ENCODE measurements at places on chromosomes 11 and 22.

DNA sequence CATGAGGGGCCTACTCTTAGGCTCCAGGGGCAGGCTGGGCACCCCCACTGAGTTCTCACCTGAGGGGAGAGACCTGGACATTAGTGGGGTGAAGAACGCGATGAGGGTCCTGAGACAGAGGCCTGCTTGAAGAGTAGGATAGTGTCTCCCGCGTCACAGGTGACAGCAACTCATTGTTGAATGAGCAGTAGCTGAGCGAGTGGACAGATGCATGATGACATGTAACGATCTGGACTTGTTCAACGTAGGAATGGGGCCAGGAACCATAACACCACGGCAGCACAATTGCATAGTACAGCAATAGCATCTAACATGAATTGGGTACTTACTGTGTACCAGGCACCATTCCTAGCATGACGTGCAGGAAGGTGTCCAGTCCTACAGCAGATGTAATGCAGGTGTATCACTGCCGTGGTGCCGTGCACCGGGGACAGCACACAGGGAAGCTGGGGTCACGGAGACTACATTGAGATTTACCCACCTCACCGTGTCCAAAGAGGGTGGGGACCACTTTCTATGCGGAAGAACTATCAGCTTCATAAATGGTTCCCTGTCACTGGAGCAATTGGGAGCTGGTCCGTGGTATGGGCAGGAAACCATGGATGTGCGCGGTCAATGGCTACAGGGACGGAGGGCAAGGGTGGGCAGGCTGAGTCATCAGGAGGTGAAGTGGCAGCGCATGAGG, 1019.1 kb downstream of the TBC1D22A start:
- no peak for DNase-seq

- no peak for DNase-seq
These were observed 41.9 kb upstream of the KIRREL3 start for GRCh38 chr11:127042445-127042844.

DNA sequence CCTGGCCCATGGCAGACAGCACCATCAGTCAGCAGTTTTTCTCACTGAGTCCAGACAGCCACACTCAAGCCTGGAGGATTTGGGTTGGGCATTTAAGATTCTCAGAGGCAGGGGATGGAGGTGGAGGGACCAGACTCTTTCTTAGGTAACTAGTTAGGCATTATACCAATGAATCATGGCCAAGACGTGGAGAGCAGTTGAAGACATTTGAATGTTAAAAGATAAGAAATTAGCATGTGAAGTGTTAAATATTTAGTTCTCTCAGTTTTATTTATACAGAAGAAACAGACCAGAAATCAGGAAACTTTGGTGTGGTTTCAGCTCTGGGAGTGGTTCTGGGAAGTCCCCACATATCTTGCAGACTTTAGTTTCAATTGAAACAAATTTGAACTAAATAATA, 9.9 kb downstream of the GTF2H1 start:
- DNase-seq, result no peak

GRCh38 chr11:95445746-95446333, 214.8 kb upstream of the SESN3 start:
- DNase-seq, result no peak

- no peak for DNase-seq
These were observed 107.6 kb downstream of the MED15 start for GRCh38 chr22:20615021-20615420.

DNA sequence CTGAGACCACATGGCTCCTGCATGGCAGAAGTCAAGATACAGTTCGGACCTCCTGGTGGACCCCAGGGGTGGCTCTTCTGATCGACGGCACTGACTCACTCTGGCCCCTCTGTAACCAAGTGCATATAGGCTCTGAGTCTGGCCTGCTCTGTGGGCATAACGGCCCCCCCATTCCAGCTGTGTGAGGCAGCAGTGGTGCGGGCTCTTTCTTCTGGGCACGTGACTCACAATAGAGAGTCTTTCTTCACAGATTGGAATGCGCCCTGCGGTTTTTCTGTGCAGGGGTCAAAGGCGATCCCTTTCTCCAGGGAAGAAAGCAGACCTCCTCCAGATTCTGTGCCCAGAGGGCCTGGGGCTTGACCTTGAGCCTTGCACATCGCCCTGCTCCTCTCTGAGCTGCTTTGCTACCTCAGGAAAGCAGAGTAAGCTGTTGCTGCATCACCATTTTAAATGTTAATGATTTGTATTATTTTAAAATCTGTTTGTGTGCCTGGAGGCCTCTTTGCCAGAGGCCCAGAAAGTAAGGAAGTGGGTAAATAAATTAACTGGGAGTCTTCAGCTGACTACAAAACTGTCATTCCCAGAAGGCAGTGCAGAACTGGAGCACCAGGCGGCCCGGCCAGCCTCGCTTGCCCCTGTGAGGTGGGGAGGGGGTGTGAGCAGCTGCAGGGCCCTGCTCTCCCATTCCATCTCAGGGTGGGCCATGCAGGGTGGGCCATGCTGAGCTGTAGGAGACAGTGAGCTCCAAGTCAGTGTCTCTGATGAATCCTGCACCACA, 199.0 kb downstream of the GRIK4 start:
- no peak for DNase-seq

GRCh38 chr11:126438272-126438671, 82.8 kb downstream of the ST3GAL4 start:
- DNase-seq, result no peak

GRCh38 chr11:44188643-44189042, 93.2 kb downstream of the EXT2 start:
- no peak for DNase-seq

- DNase-seq, result peak; percentile 73
These were observed 13.8 kb upstream of the CCDC81 start for GRCh38 chr11:86360775-86361395.

DNA sequence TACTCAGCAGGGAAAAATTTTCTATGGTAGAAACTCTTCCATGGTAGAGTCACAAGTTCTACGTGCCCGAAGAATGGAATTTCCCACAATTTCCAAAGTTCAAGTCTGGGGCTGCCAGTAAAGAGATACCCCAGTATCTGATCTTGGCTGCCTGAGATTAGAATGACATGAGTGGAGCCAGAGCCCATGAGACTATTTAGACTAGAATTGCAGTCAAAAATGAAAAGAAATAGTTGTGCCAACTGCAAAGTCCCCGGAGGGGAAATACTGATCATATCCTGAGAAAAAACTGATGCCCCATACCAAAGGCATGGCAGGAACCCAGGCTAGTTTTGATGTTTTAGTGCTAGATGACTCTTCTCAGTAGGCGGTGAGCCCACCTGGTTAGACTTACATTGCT, 11.2 kb downstream of the MAJIN start:
- no peak for DNase-seq

GRCh38 chr11:61102667-61103571, 630 bp downstream of the CD5 start:
- DNase-seq, result no peak

DNA sequence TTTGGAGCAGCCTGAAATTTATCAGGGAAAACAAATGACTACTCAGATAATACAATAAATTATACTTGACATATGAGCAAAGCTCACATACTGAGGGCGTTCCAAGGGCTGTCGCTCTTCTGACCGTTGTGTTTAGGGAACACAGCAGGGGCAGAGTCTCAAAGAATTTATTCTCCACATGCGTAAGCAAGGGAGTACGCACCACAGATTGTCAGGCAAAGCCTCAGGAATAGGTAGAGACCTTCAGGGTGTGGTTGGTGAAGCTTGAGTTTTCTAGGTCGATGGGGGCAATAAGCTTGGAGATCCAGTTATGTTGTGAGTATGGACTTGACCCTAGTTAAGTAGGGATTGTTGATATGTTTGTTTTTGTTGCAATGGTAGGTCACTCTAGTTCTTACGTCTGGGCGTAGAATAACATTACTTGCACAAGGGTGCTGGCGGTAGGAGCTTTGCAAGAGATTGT, 830 bp downstream of the ACAT1 start:
- peak; percentile 47 for DNase-seq

GRCh38 chr11:34155757-34156062, 50.3 kb downstream of the NAT10 start:
- DNase-seq, result no peak

- DNase-seq, result no peak
These were observed 11.4 kb downstream of the FEN1 start for GRCh38 chr11:61803889-61804647.

- no peak for DNase-seq
These were observed 7.2 kb upstream of the PICK1 start for GRCh38 chr22:38049812-38050619.

GRCh38 chr22:40004836-40005235, 10.1 kb downstream of the FAM83F start:
- DNase-seq, result no peak

GRCh38 chr22:31128156-31128555, 5.4 kb downstream of the INPP5J start:
- DNase-seq, result no peak

DNA sequence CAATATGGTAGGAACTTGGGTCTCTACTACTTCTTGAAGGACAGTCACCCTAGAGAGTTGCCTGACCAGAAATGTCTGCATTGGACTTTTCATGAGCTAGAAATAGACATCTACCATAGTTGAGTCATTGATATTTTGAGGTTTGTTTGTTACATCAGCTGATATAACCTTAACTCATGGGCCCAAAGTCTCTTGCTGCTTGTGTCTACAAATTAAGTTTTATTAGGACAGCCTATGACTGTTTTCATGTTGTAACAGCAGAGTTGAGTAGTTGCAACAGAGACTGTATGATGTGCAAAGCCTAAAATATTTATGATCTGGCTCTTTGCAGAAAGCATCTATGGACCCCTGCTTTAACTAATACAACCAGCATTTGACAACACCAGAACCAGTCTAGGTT, 155.3 kb downstream of the MIAT start:
- no peak for DNase-seq

GRCh38 chr22:45677063-45677462, 5.4 kb downstream of the ATXN10 start:
- DNase-seq, result no peak

GRCh38 chr22:16961477-16962186, 46.4 kb downstream of the GAB4 start:
- DNase-seq, result no peak

DNA sequence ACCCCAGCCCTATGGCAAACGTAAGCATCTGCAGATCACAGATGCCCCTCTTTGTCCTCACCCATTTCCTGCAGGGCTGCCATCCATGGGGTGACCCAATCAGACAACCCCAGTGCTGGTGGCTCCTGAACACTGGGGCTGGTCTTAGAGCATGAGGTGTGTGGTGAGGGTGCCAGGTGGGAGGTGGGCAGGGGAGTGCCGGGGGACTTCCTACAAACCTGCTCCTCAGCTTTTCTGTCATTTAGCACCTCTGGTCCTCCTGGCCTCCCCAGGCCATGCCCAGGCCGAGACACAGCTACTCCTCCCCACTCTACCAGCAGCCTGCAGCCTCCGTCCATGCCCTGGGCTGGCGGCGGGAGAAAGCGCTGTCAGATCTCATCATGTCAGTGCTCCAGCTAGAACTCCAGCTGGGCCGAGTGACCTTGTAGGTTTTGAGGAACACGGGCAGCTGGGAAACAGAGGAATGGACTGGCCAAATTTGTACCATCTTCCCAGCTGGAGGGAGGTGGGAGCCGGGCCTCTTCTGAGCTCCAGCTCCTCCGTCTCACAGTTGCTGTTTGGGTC, 157.7 kb upstream of the NECTIN1 start:
- DNase-seq, result no peak

GRCh38 chr11:17766073-17766359, 31.4 kb downstream of the KCNC1 start:
- DNase-seq, result peak; percentile 33

DNA sequence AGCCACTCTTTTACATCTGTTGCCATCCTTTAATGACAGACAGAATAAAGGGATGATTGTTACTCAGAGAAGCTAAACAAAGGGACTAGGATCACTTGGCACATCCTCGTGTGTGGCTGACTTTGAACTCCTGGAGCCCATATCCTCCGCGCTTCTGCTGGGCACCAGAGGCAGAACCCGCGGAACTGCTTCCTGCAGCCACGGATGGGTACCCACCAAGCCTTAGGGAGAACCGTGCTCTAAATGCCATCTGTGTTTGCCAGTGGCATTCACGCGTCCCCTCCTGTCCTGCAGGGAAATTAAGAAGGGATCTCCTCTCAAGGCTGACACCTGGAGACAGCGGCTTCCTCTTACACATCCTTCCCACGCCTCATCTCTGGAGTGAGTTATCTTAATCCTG, 294.4 kb downstream of the NTM start:
- DNase-seq, result peak; percentile 49

- DNase-seq, result no peak
These were observed 103.8 kb downstream of the KCNQ1 start for GRCh38 chr11:2548596-2548995.

GRCh38 chr11:35721651-35722282, 59.2 kb downstream of the TRIM44 start:
- DNase-seq, result peak; percentile 30

DNA sequence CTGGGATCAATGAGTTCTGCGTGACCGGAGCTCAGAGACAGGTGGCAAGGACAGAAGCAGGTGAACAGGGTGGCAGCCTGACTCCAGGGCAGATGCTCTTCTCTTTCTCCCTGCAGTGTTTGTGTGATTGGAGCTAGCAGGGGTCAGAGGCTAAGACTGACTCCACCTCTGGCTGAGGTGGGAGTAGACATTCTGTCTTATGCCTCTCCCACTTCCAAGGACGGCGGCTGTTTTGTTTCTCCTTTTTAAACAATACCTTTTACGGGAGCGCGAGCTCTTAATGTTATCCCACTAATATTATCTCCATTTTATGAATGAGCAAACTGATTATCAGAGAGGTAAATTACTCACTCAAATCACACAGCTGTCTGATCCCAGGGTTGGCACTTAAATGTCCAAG, 323.7 kb downstream of the MIAT start:
- DNase-seq, result no peak

- no peak for DNase-seq
These were observed 10.0 kb upstream of the PEX26 start for GRCh38 chr22:18067548-18068341.

GRCh38 chr11:12667646-12668045, 6.6 kb upstream of the TEAD1 start:
- DNase-seq, result no peak

- no peak for DNase-seq
These were observed 76.1 kb downstream of the MED15 start for GRCh38 chr22:20583471-20583922.

DNA sequence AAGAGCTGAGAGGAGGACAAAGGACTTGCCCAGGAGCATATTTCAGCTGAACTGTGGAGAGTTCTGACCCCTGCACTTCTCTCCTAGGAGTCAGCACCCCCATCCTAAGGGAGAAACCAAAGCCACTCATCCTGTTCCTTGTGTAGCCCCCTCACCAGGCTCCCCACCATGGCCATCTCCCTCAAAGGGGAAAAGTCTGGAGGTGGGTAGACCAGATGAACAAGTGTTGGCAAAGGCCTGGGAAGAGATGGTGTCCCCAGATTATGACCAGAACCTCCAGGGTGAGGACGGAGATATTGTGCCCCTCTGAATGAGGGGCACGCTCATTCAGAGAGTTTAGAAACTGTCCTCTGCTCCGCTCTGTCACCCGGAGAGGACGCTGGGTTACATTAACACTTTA, 880.0 kb downstream of the BRD1 start:
- DNase-seq, result no peak

DNA sequence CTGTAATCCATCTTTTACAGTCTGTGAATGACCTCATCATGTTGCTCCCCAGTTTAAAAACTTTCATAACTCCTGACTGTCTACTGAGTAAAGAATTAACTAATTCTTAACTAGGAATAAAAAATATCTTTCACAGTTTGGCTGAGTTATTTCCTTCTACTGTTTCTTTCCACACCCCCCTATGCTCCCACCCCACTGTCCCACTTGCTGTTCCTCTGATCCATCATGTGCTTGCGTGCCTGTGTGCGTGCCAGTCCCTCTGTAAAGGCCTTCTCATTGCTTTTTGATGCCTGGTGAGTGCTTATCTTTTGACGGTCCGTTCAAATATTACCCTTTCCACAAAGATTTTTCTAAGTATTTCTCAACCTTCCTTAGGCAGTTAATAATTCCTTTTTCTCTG, 55.6 kb downstream of the ATG16L2 start:
- DNase-seq, result no peak

- DNase-seq, result no peak
These were observed 17.0 kb downstream of the DIXDC1 start for GRCh38 chr11:111954154-111954553.

Measured in brain (organoid and tissue), 16 donors.